ENCODE measurements at places on chromosomes 16 and 17.
A peak's percentile ranks its signal among the peaks of the same experiment; 100 is the strongest.

- no peak for DNase-seq
Observed at GRCh38 chr17:73872816-73873215, 228.6 kb upstream of the SDK2 start.

- DNase-seq, result no peak
Observed at GRCh38 chr17:17570140-17570797, 21.2 kb downstream of the PEMT start.

DNA sequence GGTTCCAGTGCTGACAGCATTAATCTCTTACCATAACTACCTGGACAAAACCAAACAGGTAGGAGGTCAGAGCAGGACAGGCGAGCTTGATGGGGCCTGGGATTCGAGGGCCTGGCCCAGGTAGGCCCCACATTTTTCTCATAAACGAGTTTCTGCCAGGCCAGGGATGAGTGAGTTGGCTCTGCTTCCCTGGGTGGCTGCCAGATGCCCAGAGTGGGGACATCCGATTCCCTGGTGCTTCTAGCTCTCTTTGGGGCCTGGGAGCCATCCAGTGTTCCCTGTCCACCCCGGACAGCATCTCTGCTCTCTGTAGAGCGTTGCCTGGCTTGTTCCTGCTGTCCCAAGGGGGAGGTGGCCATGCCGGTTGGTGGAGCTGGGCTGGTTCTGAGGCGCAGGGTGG, 25.1 kb downstream of the TSC2 start:
- DNase-seq, result no peak

- no peak for DNase-seq
Observed at GRCh38 chr16:66050991-66051390, 315.5 kb upstream of the CDH5 start.

DNA sequence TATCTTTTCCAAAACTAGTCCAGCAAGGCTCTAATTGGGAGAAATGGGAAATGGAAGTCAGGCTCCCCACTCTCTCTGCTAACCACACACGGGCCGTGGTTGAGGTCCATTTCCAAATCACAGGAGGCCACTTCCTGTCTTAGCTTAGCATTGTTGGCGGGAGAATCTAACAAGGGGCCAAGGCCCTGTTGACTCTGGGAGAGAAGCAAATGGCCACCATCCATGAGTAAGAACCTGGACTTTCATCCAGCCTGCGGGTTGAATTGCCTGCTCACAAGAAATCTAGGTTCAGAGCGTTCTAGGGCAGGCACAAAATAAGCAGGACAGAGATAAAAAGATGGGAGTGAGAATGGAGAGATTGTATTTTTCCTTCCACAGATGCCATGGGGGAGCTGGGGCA, 5.7 kb downstream of the FAM20A start:
- no peak for DNase-seq

DNA sequence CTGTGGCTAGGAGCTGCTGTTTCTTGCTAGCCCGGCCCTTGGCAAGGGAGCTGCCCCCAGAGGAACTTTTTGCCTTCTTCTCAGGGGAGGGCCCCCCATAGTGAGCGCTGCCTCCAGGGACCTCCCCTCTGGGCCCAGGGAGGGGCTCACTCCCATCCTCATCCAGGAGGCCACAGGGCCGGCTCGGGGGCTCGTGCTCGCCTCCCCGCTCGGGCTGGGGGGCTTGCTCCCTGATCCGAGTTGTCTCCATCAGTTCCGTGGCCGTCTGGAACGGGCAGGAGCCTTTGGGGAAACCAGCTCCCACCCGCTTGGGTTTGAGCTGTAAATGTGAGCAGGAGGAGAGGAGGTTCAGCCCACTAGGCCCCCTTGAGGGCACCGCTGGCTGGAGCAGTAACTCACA, 4.1 kb upstream of the SMIM5 start:
- DNase-seq, result no peak

GRCh38 chr16:3444032-3444388, 530 bp downstream of the NAA60 start:
- DNase-seq, result no peak

DNA sequence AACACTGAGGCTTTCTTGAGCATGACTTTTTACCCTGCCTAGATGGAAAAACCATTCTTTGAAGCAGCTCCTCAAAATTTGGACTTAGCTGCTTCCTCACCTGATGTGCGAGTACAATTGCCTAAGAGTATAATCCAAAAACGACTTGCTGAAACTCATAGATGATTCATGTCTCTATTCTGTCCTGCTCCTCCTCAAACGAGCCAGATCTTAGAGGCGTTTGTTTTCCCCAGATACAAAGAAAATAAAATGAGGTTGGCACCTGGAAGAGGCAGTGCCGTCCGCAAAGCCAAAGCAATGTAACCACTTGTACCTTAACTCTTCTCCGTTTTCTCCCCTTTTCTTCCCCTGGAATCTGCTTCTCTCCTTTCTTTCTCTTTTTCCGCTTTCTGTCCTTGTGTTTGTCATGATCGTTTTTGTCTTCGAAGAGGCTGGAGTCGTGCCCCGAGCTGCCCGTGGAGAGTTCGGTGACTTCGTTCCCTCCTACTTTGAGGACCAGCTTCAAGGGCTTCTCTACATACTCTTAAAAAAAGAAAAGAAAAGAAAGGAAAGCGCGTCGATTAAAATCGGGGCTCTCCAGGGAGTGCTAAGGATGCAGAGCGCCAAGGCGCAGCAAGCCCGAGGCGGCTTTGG, 895 bp downstream of the BRD7 start:
- no peak for DNase-seq

GRCh38 chr16:23274968-23275367, 27.1 kb upstream of the SCNN1B start:
- no peak for DNase-seq

- peak; percentile 93 for DNase-seq
Observed at GRCh38 chr17:8220783-8221662, 10.6 kb upstream of the AURKB start.

- DNase-seq, result no peak
Observed at GRCh38 chr17:50893183-50893993, 27.2 kb upstream of the TOB1 start.

GRCh38 chr16:2953706-2954627, 10.1 kb upstream of the KREMEN2 start:
- DNase-seq, result no peak

DNA sequence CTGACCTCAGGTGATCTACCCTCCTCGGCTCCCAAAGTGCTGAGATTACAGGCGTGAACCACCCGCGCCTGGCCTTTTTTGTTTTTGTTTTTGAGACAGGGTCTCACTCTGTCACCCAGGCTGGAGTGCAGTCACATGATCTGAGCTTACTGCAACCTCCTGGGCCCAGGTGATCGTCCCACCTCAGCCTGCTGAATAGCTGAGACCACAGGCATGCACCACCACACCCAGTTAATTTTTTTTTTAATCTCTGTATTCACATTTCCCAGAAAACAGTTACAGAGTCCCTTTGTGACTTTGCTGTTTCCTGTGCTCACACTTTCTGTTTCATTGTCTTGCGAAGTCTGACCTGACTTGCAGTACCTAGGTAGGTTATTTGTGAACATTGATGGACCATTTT, 2.7 kb downstream of the CLUAP1 start:
- peak; percentile 12 for DNase-seq

GRCh38 chr17:83062818-83063671, 16.4 kb upstream of the METRNL start:
- DNase-seq, result peak; percentile 27

- DNase-seq, result no peak
Observed at GRCh38 chr16:84220851-84221250, 19.0 kb downstream of the KCNG4 start.

DNA sequence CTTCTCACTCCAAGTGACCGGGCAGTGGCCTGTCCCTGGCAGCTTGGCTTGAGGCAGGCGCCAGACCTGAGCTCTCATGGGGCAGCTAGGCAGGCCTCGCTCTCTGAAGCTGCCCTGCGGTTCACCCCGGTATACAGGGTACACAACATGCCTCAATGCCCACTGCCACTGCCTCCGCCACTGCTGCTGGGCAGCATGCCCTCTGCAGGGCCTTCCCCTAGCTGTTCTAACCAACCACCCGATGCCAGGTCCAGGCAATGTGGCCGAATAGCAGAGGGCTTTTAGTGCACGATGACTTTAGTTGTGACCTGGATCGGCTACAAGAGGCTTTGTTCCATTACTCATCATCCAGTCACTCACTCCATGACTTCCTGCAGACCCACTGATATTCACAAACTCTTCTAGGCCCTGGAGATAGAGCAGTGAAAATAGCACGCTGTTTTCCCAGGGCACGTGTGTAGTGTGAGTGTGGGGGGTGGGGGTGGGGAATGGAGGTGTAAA, 19.7 kb downstream of the CDC42EP4 start:
- peak; percentile 92 for DNase-seq

- no peak for DNase-seq
Observed at GRCh38 chr16:82344157-82344556, 174.1 kb upstream of the MPHOSPH6 start.

DNA sequence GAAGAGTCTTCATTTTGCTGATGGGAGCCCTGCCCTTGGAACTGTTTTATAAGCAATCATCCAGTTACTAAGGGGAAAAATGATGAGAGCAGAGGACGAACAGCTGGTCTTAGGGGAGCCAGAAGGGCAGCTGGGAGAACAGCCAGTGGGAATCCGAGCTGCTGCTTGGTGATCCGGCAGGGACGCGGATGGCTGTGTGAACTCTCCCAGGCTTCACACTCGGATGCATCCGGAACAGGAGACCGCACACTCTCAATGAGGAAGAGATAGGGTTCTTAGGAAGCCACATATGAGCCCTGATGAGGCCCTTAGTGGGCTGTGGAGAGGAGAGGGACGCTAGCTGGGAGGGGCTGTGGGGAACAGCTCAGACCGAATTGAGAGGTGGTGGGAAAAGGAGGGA, 5.0 kb upstream of the CACNG5 start:
- DNase-seq, result no peak

DNA sequence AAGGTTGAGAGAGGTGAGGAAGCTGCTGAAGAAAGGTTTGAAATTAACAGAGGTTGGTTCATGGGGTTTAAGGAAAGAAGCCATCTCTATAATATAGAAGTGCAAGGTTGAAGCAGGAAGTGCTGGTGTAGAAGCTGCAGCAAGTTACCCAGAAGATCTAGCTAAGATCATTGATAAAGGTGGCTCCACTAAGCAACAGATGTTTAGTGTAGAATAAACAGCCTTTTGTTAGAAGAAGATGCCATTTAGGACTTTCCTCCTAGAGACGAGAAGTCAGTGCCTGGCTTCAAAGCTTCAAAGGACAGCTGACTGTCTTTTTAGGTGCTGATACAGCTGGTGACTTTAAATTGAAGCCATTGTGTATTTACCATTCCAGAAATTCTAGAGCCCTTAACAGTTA, 29.3 kb downstream of the GOSR1 start:
- no peak for DNase-seq

DNA sequence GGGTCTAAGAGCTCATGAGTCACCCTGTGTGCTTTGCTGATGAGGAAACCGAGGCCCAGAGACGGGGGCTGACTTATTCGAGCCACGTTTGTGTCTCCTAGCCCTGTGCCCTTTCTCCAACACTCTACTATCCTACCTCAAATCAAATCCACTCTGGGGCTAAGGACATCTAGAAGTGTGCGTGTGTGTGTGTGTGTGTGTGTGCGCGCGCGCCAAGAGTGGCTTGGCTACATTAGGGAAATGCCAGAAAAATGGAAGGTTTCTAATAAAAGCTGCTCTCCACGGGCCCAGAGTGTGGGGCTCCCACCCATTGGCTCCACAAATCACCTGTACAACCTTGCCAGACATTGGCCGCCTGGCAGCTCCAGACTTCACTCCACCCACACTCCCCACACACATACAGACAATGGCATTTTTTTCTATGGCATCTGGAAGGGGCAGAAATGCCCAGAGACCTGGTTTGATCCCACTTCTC, 30.3 kb upstream of the PHOSPHO1 start:
- DNase-seq, result no peak

DNA sequence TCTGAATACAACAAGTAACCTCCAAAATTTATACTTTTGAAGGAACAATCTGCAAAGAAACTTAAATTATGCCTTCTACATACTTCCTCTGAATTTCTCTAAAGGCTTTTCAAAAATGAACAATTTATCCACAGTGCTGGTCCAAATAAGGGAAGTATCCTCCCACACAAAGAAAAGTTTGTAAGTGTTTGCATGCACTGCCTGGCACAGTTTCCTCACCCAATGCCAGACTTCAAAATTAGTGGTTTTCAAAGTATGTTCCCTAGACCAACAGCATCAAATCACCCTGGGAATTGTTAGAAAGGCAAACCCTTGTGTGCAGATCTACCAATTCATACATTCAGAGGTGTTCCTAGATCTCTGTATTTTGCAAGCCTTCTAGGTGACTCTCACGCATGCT, 82.5 kb downstream of the PCTP start:
- no peak for DNase-seq

DNA sequence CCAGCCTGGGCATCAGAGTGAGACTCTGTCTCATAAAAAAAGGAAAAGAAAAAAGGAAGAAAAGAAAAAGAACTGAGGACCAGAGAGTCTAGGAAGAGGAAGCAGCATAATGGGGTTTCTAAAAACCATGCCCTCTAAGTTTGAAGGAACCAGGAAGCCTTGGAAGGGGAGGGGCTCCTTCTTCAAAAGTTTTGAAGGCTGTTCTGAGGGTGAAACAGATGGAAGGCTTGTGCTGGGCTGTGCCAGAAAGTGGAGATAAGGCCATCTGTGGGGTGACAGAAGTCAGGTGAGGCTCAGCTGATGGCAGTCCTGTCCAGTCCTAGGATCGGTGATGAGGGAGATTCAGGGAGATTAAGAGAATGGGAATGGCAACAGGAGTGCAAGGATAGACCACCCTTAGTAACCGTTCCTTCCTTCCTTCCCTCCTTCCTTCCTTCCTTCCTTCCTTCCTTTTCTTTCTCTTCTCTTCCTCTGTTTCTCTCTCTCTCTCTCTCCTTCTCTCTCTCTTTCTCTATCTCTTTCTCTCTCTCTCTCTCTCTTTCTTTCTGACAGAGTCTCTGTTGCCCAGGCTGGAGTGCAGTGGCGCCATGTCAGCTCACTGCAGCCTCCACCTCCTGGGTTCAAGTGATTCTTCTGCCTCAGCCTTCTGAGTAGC, 182.6 kb downstream of the NTN1 start:
- no peak for DNase-seq

GRCh38 chr17:62084585-62084984, 19.5 kb upstream of the MED13 start:
- DNase-seq, result no peak

DNA sequence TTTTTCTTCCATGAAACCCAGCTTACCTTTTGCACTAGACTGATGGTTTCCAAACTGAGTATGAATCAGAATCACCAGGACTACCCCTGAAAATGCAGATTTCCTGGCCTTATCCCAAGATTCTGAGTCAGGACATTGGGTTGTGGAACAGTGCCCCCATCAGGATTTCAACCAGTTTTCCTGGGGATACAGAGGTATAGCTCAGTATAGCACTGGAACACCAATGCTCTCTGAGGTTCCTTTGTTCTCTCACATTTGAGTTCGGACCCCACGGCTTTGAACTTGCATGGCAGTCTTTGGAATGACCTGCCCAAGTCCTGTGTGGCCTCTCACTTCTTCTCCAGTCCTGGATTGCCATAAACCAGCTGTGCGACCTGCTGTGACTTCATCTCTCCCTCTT, 12.8 kb upstream of the CCL8 start:
- no peak for DNase-seq
